ENCODE measurements at places on chromosomes 3 and 15.

DNA sequence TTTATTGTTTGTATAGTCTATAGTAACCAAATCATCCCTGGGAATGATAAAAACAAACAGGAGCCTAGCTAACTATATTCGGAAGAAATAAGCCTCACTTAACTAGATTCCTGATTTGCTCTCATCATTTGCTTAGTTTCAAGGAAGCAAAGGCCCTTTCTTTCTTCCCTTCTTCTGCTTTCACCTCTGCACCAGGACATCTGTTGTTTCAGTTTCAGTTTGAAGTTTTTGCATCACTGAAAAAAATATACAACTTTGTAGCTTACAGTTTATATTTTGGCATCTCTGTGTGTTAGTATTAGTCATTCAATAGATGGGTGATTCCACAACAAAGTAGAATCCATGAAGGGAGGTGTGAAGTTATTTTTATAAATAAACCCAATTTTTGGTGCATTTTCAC, 113.6 kb upstream of the SNTN start:
- no peak for DNase-seq

GRCh38 chr3:43497422-43497821, 124.4 kb downstream of the ANO10 start:
- no peak for DNase-seq

DNA sequence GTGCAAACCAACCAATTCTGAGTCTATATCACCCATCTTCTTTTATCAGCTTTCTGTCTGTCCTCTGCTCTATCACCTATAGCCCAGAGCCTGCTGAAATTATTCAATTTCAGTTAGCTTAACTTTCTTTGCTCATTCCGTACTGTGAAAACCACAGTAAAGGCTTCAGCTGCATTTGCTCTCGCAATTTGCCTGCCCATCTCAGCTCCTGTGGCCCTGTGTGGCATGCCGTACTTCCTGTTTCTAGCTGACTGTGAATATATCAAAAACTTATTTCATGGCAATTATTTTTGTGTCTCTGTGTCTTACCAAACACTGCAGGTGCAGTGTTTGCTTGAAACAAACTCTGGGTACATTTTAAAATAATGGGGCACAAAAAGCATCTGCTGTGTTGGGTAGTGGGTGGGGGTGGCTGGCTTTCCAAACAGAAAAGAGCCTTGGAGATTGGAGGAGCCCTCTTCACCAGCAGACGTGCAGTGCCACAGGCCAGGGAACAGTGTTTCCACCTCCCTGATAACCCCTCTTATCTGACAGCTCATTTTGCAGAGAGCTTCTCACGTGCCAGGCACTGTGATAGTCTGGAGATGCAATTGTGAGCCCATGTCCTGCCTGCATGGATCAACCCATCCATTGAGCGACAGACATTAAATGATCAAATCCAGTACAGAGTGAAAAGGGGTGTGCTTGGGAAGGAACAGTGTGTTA, 45.2 kb downstream of the GASK1A start:
- DNase-seq, result no peak

DNA sequence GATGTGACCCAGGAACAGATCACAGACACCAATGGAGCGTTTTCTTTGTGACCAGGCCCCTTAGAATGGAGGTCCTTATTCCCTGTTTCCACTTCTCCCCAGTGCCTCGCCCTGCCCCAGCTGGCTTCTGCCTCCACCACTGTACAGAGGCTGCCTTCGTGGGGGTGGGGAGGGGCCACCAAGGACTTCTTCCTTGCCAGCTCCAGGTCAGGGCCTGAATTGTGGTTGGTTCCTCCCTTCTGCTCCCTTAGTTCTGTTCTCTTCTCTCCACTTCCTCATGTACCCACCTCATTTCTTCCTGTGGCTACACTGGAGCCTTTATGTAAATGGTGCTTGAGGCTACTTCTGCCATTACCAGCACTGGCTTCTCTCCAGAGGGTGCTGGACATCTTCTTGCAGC, 16.4 kb downstream of the TGM4 start:
- DNase-seq, result no peak

- DNase-seq, result no peak
These were observed 75.6 kb downstream of the IQCH start for GRCh38 chr15:67329984-67330733.

- DNase-seq, result no peak
These were observed 449.3 kb upstream of the THRB start for GRCh38 chr3:24943961-24944360.

- no peak for DNase-seq
These were observed at the start of gene CADM2 for GRCh38 chr3:84958495-84959469. Gene CADM2, plus strand, starts transcription at chr3:84958989.

GRCh38 chr15:77892335-77892734, 185.2 kb downstream of the TBC1D2B start:
- no peak for DNase-seq
